ENCODE measurements at places on chromosomes 5 and 9.
A peak's percentile ranks its signal among the peaks of the same experiment; 100 is the strongest.

GRCh38 chr5:81081461-81081835 is 121.3 kb downstream of the RASGRF2 start:
- DNase-seq, result no peak

DNA sequence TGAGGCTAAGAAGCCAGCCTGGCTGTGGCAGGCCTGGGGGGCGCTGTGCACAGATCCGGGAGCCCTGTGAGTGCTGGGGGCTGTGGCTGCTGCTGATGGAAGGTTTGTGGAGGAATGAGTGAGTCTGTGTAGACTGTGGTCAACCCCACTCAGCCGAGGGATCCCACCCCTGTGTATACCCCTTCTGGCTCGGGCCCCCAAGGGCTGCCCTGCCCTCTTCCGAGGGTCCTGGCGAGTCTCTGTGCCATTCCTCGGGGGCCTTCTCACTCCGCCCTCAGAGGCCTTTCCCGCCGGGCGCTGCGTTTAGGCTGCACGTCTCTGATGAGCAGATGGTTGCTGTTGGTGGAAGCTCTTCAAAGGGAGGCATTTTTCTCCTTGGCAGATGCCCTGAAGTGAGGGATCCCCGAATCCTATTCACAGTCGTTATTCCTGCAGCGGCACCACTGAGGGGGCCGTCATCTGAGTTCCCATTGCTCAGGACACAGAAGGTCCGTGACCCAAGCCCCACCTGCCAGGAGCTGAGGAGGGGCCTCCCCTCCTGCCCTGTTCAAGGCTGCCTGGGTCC is 94.1 kb downstream of the RXRA start:
- DNase-seq, result no peak

DNA sequence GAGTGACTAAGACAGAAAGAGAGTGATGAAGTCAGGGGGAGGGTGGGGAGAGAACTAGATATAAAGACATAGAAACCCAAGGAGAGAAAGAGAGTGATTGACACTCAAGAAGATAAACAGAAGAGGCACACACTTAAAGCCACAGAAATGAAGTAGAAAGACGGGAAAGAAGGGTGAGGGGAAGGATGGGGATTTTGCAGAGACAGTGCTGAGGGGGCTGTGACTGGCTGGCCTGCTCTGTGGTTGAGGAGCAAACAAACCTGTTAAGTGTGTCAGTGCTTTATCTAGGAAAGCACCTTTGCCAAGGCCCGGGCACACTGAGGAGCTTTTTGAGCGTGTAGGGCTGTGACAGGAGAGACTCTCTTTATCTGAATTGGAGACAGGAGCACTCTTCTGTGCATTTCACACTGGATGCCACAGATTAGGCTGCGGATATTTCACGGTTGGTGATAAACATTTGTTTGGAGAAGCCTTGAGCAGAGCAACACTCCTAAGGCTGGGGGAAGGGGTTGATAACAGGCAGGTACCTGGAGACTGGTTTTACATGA is 109.1 kb downstream of the DOCK2 start:
- DNase-seq, result peak; percentile 32

DNA sequence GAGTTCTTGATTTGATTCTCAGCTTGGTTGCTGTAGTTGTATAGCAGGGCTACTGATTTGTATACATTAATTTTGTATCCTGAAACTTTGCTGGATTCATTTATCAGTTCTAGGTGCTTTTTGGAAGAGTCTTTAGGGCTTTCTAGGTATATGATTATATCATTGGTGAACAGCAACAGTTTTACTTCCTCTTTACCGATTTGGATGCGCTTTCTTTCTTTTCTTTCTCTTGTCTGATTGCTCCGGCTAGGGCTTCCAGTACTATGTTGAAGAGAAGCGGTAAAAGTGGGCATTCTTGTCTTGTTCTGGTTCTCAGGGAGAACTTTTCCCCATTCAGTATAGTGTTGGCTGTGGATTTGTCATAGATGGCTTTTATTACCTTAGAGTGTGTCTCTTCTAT is 158.9 kb downstream of the SAXO1 start:
- no peak for DNase-seq

DNA sequence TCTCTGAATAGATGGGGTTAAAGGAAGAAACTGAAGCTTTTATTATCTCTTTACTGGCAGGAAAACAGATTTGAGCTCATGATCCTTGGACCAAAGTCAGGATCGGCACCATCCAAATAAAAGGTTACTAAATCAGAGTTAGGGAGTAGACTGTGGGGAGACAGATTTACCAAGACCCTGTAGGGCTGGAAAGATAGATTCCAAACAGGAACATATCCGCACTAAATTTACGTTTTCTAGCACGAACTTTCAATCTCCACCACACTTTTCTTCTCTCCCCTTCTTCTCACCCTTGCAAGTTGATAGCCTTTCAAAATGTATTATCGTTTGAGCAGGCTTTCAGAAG is 120.0 kb upstream of the HMHB1 start:
- no peak for DNase-seq

- no peak for DNase-seq
Measured at GRCh38 chr5:176590035-176590717, 19.8 kb downstream of the GPRIN1 start.

GRCh38 chr9:6894135-6894534 is 136.4 kb downstream of the KDM4C start:
- peak; percentile 23 for DNase-seq

- DNase-seq, result no peak
Measured at GRCh38 chr5:30194595-30194994, 998.9 kb upstream of the CDH6 start.

- no peak for DNase-seq
Measured at GRCh38 chr9:12846035-12846434, 71.2 kb downstream of the LURAP1L start.

- no peak for DNase-seq
Measured at GRCh38 chr5:420632-421286, 22.2 kb upstream of the EXOC3 start.

Measured in common myeloid progenitor, CD34-positive (primary cell).